ENCODE measurements at places on chromosomes 3 and 15. TPM values are rescaled to one million over a fixed set of nuclear protein-coding genes. Genes with fewer than 3 reads are reported as not detected.

DNA sequence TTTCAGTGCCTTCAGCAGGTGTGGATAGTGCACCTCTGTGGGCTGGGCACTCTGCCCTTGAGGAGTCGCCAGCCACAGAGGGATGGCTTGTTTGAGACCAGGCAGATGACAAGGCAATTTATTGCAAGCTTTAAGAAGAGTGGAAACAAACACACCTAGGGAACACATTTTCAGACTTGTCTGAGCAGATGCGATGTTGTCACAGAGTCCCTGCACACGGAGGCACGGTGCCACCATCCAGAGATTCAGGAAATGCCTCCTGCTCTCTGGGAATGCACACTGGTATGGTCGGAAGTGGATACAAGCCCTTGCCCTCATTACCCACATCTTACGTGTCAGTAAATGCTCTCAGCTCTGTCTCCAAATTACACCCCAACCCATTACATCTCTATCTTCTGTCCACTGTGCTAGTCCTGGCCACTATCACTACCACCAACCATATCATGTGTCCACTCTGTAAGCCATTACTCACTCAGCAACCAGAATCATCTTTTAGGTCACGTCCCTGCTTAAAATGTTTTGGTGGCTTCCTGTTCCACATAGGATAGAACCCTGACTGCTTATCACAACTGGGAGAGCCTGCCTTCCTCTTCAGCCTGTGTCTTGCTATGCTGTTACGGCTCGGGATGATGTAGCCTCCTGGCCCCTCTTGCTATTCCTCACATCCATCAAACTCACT, 196.9 kb downstream of the SLCO3A1 start:
- DNase-seq, result no peak
- peak overlapping the region; percentile 19 for H3K27ac ChIP-seq
- no peaks in the 10 kb centered on the region for H3K4me1 ChIP-seq
- no peaks in the 10 kb centered on the region for H3K36me3 ChIP-seq

The SLC6A11 gene
- under 0.01 TPM for total RNA-seq

The SERINC4 gene
- total RNA-seq, result not detected

GRCh38 chr15:40252438-40253166, 13.7 kb downstream of the PAK6 start:
- H3K27ac ChIP-seq, result no peak overlapping the region
- DNase-seq, result no peak
- H3K27me3 ChIP-seq, result peaks cover 4% of the 10 kb centered on the region

The RGMA gene
- total RNA-seq, result 0.33 TPM

The SPTSSB gene
- 1.0 TPM for total RNA-seq
